Activated CD8-positive, alpha-beta memory T cell treated with anti-CD3 and anti-CD28 coated beads for 36 hours (primary cell): ENCODE measurements at places on chromosomes 7 and 10. TPM values are rescaled to one million over a fixed set of nuclear protein-coding genes. Genes with fewer than 3 reads are reported as not detected.

The SH2D4B gene
- 0.11 TPM for total RNA-seq

The POM121 gene
- 72.3 TPM for total RNA-seq

The SYT15B gene
- total RNA-seq: 0.15 TPM

The HMX2 gene
- total RNA-seq: not detected

The ACTR3C gene
- 4.7 TPM for total RNA-seq
